ENCODE measurements at places on chromosomes 7 and 10.
A peak's percentile ranks its signal among the peaks of the same experiment; 100 is the strongest.

DNA sequence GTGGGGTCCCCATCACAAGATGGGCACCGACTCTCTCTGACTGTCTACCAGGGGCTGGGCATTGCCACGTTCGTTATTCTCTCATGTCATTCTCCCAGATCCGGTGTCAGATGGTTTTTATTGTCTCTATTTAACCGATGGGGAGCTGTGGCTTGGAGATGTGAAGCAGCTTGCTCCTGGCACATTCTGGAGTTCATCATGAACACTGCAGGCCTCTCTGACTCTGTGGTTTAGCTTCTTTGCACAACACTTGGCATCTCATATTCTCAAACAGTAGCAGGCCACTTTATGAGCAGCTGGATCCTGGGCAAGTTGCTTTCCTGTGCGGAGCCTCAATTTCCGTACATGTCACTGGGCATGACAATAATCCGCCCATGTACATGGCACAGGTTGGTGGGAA lies 119.9 kb downstream of the LRRC18 start:
- DNase-seq: no peak

DNA sequence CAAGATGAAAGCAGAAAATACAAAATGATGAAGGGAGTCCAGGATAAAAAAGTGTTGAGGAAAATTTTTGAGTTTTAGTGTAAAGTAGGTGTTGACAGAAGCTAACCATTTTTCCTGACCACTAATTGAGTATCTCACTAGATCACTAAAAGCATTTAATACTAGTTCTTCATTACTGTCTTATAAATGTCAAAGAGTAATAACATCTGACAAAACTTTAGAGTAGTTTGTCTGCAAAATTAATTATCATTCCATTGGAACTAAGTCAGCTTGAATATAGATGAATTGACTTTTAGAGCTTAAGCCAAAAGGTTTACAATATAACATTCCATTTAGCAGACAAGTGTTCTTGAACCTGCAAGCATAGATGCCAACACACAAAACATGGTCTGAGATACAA lies 232.9 kb downstream of the FOXP2 start:
- no peak for DNase-seq

DNA sequence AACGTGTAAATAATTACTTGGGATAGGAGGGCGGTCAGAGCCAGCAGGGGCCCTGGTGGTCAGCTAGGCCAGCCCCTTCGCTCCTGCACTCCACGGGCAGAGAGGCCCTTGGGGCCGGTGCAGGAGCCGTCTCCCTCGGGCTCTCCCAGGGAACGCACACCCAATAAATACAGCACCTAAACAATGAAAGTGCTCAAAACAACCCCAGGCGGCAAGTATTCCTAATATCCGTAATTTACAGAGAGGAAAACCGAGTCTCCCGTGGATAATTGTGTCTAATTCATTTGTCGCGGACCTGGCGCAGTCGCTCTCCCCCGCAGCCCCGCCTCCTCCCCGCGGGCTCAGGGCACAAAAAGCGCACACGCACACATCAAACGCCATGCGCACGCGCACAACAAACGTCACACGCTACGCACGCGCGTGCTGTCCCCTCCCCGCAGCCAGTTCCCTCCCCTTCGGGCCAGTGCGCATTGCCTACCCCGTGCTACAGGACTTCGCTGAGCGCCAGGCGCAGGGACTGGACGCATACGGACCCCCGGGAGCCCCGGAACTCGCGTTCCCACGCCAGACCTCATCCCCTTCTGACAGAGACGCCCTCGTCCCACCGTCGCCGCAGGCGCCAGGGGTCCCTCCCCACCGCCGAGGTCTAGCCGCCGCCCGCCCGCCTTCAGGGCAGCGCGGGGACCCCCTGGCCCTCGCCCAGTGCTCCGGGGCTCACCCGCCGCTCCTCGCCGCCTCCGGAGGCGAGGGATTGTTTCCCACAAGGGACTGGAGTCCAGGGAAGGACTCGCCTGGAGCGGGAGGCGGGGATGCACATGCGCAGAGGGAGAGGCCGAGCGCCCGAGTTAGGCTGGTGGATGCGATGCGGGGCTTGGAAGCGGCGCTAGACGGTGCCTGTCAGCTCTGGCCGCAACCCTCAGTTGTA lies at the start of gene ZNF248:
Gene ZNF248, minus strand, starts transcription at position 324 of the 925 bp plus-strand sequence. CDS start 1,300 bp downstream, outside the sequence.
- DNase-seq: peak; percentile 95

DNA sequence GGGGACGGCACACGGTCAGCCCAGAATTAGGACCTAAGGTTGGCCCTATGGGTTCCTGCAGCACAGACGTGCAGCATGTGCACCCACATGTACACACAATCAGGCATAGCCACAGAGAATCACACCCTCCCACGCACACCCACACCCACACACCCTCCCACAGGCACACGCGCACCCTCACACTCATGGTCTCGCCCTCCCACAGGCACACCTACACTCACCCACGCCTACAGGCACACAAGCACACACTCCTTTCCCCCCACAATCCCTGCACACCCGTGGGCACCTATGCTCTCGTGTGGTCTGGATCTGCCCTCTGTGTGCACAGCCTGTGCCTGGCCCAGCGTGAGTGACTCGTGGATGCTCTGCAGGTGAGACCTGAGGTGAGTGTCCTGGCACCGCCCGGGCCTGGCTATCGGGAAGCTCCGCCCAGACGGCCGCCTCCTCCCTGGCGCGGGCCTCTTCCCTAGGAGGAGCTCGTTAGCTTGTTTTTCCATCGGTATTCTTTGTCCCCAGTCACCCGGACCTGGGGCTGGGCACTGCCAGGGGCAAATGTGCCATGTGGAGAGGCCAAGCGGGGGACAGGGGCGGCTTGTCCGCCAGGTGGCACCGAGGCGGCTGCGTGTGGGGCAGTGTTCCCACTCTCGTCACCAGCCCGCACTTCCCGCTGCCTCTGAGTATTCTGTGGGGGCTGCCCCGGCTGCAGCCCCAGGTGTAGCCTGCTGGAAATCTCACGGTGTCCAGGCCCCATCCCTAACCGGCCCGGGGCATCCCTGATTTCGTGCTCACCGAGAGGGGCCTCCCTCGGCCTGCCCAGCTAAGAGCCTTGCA lies 110.2 kb upstream of the FAM20C start:
- no peak for DNase-seq

- DNase-seq: peak; percentile 37
Measured at GRCh38 chr10:32367793-32368453, 21.0 kb upstream of the EPC1 start.

- no peak for DNase-seq
Measured at GRCh38 chr10:63504145-63504881, 16.9 kb upstream of the REEP3 start.

DNA sequence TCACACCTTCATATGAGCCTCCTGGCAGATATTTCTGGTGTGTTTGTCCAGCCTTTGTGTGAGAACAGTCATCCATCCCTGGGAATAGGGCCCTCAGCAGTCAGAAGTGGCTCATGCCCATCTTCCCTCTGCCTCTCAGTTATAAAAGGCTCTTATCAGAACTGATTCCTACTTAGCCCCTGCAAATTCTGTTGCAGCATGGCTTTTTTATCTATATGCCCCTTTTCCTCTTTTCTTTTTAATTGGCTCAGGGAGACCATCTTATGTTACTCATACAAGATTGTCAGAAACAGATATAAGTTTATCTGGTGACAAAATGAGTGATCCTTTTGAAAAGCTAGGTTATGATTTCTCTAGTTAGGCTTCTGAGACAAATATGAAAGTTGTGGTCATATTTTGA lies 194.1 kb downstream of the CREB5 start:
- no peak for DNase-seq

- DNase-seq: no peak
Measured at GRCh38 chr7:494259-494687, 25.4 kb downstream of the PDGFA start.

GRCh38 chr10:51955696-51956095 lies 256.3 kb upstream of the CSTF2T start:
- no peak for DNase-seq

All from anterior cingulate cortex (tissue), 58 donors.